Motor neuron (in vitro differentiated cells): ENCODE measurements at places on chromosomes 6 and 20. TPM values are rescaled to one million over a fixed set of nuclear protein-coding genes. Genes with fewer than 3 reads are reported as not detected.

The GINM1 gene
- total RNA-seq, result 21.0 and 22.6 TPM in 2 replicates

The JPH2 gene
- 0.05 and 0.13 TPM in 2 replicates for total RNA-seq

The DYNLT2 gene
- total RNA-seq, result 2.4 and 3.7 TPM in 2 replicates

The PLEKHG1 gene
- 10.9 and 13.8 TPM in 2 replicates for total RNA-seq

The MCHR2 gene
- not detected in 2 replicates for total RNA-seq

The OR2B6 gene
- 0.31 TPM in 1 of 2 replicates, not detected in the other for total RNA-seq

The CABLES2 gene
- total RNA-seq, result 9.4 and 9.6 TPM in 2 replicates

The SLC22A2 gene
- not detected in 2 replicates for total RNA-seq

The CD83 gene
- 3.5 TPM in 2 replicates for total RNA-seq

The CLDN20 gene
- total RNA-seq, result 6.1 and 7.3 TPM in 2 replicates

The AIF1 gene
- 7.6 TPM in 1 of 2 replicates, not detected in the other for total RNA-seq

The COL11A2 gene
- total RNA-seq, result 2.6 and 2.7 TPM in 2 replicates

The PHACTR3 gene
- total RNA-seq, result 41.8 and 43.5 TPM in 2 replicates

The CPNE5 gene
- total RNA-seq, result 0.71 and 1.0 TPM in 2 replicates

The OSBPL2 gene
- 22.0 and 22.4 TPM in 2 replicates for total RNA-seq

The EBF4 gene
- total RNA-seq, result 8.6 and 17.1 TPM in 2 replicates

The STMND1 gene
- total RNA-seq, result 0.10 TPM in 1 of 2 replicates, not detected in the other

The TRIM15 gene
- total RNA-seq, result 0.77 TPM in 1 of 2 replicates, not detected in the other

The FRK gene
- total RNA-seq, result 0.97 and 1.1 TPM in 2 replicates

The VSTM2L gene
- 54.1 and 63.2 TPM in 2 replicates for total RNA-seq

The ARFGEF2 gene
- 33.0 and 46.4 TPM in 2 replicates for total RNA-seq

The AIG1 gene
- 23.1 and 25.6 TPM in 2 replicates for total RNA-seq

The PPP1R3G gene
- 4.5 and 4.8 TPM in 2 replicates for total RNA-seq

The ATP5F1E gene
- total RNA-seq, result 44.7 and 51.0 TPM in 2 replicates

The TCP11 gene
- total RNA-seq, result 0.64 TPM in 1 of 2 replicates, not detected in the other

The NKAIN4 gene
- 98.4 and 102 TPM in 2 replicates for total RNA-seq

The NCOA5 gene
- 10.2 and 12.2 TPM in 2 replicates for total RNA-seq

The ADA gene
- total RNA-seq, result 8.3 and 8.9 TPM in 2 replicates
